ENCODE measurements at places on chromosomes 11 and 22.

- DNase-seq = peak; percentile 92
Observed at GRCh38 chr22:31292236-31292989, at the start of gene PIK3IP1. TSS of gene PIK3IP1 (minus strand) at chr22:31292488. CDS start at chr22:31292344, 144 bp downstream.

DNA sequence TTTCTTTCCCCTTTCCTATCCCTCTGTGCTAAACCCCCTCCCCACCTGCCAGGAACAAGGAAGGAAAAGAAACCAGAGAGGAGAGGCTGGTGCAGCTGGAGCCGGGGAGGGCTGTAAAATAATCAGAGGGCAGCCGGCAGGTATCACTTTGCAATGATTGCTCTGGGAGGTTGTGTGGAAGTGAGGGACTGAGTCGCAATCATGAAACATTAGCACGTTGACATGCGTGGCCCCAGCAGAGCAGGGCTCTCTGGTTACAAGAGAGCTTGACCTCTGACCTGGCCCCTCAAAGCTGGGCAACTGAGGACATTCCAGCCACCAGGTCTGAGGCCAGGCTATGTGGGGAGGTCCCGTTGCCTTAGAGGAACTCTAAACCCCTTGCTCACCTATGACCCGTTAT is 170.8 kb upstream of the BDNF start:
- no peak for DNase-seq

DNA sequence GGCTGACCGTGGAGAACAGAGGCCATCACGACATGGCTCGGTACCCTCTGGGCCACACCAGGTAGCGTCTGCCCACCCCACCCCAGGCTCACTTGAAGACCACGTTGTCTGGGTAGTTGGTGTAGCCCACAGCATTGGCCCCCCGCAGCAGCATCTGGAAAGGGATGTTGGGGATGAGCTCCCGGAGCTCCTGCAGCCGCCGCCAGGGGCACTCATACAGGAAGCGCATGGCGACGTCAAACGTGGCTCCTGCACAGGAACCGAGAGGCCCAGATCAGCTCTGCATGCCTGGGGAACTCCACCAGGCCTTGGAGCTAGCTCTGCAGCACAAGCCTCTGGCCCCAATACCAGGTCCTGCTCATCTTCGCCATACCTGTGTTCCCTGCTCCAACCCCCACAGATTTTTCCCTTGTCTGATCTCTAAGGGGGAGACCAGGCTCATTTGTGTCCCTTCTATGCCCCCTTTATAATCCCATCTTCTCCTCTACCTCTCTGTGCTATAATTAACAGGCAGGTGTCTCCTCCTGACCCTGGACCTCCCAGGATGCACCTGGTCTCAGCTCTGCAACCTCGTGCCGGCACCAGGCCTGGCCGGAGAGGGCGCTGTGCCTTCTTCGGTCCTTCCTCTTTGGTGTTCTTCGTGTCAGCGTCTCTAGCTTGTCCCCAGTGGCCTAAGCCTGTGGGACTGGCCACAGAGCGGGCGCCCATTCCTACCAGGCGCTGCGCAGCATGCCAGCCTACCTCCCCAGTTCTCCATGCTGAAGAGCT is 5.0 kb upstream of the LRFN4 start:
- peak; percentile 51 for DNase-seq

DNA sequence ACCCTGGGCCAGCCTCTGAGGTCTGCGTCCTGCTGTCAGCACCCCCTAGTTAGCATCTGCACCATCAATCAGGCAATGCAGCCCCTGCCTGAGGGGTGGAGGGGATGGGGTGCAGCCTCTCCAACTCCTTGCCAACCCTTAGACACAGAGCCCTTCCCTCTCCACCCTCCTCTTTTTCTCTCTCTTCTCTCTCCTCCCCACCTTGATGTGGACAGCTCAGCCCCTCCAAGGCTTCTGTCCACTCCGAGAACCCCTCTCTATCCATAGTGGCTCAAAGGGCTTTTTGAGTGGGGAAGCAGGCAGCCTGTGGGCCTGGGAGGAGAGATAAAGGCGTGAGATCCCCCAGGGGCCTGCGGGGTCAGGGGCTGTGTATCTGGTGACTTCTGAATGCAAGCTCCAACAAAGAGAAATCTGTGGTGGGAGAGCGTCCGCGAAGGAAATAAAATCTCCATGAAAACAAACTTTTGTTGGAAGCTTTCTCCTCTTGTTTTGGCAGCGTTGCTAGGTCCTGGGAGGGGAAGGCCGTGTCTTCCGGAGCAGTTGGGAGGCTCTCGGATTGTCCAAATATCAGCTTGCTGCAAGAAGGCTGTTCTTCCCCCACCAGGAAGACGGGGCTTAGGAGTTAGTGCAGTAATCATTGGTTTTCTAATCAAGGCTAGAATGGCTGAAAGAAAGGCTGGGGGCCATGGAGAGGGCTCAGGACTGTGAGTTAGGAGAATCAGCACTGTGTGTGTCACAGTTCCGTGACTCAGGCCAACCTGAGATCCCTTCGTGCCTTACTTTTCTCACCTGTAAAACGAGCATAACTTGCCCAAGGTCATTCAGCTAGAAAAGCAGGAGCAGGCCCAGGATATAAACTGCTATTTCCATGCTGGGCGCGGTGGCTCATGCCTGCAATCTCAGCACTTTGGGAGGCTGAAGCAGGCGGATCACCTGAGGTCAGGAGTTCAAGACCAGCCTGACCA is 50.3 kb downstream of the PKNOX2 start:
- no peak for DNase-seq

DNA sequence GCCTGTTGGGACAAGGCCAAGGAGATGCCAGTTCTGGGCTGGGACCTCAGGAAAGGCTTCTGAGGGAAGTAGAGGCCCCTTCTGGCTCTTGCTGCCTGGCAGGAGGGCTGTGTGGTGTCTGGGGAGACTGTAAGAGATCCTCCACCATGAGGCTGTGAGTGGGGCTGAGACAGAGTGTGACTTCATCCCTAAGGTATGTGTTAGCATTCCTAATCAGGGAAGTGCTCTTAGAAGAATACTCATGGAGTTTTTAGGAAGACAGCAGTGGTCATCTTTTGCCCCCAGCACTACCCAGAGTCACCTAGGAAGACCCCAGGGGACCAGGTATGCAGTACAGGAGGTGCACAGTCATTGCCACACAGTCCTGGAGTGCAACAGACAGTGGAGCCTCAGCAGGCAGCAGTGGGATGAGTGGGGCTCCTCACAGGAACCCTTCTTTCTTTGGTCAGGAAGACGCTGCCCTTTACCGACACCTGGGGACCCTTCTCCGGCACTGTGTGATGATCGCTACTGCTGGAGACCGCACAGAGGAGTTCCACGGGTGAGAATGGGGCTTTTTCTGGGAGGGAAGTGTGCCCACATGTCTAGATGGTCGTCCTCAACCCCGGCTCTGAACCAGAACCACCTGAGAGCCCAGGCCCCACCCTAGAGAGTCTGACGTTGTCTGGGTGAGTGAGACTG is 2.8 kb downstream of the RIC8A start:
- DNase-seq = no peak

- no peak for DNase-seq
Observed at GRCh38 chr11:66815646-66816045, 27.6 kb upstream of the RCE1 start.

- DNase-seq = no peak
Observed at GRCh38 chr11:68315171-68315920, 3.0 kb downstream of the LRP5 start.

DNA sequence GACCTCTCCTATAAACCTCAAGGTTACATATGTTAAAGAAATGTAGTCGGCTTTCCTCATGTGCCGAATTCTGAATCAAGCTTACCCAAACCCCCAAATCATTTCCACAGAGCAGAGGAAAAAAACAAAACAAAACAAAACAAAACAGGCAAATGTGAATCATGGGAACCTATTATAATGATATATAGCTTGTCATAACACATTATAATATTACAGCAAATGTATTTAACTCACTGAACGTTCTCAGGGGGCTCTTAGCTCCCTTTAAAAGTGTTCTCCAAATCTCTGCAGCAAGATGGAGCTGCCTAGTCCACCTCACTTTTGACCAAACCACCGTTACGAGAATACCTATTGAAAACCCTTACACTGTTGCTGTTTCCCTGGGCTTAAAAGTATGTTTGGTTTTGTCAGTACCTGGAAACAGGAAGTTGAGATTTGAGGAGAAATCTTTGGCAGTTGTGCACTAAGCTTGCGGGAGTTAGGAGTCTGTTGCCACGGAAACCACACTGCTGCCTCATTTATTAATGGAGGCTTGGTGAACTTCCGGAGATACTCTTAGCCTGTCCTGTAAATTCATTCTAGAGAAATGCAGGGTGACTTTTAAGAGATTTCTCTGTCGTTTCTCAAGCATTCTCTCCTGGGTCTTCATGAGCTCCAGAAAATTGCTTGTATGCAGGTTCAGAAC is 167.0 kb upstream of the RASSF10 start:
- DNase-seq = no peak

DNA sequence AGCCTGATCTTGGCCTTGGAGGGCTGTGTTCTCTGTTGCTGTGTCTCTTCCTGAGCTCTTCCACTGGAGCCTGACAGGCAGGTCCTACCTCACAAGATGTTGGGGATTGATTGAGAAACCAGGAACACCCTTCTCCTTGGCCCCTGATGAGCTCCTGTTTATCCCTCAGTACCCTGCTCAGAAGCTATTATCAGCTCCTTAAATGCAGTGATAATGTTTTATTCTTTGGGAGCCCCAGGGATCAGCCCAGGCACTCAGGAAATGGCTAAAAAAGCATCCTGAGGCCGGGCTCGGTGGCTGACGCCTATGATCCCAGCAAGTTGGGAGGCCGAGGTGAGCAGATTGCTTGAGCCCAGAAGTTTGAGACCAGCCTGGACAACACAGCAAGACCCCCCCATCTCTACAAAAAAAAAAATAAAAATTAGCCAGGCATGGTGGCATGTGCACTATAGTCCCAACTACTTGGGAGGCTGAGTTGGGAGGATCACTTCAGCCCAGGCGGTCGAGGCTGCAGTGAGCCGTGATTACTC is 4.9 kb upstream of the PHLDA2 start:
- DNase-seq = no peak

- no peak for DNase-seq
Observed at GRCh38 chr22:42780070-42780540, 59.4 kb upstream of the A4GALT start.

DNA sequence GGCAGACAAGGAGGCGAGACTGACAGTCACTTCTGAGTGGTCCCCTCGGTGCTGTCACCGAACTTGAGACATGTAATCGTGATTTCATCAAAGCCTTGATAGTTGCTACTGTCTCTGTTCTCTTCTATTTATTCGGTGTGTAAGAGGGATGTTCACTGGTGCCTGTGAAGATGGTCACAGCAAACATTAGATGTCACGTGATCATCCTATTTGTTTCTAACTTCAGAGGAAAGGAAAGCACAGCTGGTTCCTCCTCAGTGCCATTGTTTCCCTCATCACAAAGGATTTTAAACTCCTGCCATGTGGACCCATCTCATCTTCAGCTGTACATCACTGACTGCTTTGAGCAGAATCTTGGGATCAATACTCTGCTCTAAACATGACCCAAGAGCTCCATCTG is 73.1 kb upstream of the CLMP start:
- no peak for DNase-seq

Measured in tibial artery (tissue), 4 donors.